Activated CD4-positive, CD25-positive, alpha-beta regulatory T cell (primary cell): ENCODE measurements at places on chromosomes 2 and 18.
A peak's percentile ranks its signal among the peaks of the same experiment; 100 is the strongest.

DNA sequence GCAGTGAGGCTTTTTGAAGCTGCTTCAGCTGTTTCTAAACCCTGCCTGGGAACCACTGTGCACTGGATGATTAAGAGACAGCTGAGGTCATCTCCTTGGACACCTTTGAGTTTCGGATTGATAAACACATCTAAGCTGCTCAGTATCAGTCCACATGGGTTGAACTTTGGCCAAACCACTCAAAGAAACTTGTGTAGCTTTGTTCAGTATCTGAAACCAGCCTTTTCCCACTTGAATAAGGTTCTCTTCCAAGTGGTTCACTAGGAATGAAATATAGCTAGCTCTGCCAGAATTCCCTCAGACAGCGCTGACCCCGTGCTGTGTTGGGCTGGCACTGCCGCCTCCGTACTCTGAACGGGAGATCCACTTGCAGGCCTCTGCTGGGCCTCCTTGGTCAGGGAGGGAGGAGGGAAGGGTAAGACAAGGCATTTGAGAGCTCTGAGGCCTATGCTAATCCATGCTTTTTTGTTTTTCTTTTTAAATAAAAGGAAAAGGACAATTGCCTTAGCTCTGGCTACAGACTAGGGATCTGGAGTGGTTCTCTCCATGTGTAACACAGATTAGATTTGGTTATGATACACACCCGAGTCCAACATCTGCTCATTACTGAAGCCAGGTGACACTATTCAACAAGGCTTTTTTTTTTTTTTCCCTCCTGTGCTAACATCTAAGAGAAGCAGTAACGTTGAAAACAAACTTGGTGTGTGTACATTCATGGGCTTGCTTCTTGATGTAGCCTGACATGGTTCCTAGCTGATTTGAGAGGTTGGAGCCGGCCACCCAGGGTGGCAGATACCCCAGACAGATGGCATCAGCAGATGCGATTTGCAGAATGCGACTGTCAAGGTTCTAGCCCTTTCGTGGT lies 67.7 kb downstream of the NCK2 start:
- DNase-seq = no peak

GRCh38 chr2:187382131-187382530 lies 65.9 kb downstream of the CALCRL start:
- no peak for DNase-seq

DNA sequence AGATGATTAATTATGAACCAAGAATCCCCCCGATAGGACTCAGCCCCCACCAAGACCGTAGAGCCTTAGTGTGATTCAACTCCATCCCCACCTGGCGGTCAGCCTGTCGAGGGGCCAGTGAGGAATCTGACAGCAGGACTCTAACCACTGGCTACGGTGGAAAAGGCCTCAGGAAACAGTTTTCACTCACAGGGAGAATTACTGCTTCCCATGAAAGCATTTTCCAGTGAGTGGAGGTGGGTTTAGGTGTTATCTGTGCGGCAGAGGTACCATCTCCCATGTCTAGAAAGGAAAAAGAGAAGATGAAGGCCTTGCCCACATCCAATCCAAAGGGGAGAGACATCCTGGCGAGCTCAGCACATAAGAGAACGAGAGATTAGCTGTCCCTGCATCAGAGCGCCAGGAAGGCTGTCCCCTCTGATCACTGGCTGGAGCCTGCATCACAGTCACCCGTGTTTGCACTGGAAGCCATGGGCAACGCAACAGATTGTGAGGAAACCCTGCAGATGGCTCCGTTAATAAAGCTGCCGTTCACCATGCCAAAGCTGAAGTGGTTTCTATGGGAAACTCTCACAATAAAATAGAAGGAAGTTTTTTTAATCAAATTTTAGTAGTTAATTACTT lies 22.3 kb downstream of the COX7A2L start:
- no peak for DNase-seq

DNA sequence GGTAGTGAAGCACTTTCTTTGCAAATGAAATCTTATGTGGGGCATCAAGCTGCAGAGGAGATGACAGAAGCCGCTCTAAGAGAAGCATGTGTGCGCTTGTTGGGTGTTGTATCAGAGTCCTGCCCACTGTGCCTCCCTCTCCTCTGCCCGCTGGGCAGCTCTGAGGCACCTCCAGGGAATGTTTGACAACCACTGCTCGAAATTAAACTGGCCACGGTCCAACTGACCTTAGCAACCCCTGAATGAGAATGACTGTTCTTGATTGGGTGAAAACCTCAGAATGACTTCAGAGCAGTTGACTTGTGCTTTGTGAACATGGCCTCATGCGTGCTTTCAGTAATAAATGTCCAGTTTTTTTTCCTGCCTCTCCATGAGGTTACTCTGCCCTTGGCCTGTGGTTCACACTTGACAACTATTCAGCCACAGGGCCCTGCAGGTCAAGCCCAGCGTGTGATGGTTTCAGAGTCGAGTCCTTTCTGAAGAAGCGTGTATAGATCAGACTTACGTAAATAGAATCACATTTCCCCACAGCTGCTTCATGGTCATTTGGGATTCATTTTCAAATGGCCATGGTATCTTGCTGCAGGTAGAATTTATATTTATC lies 94.9 kb downstream of the SLC4A3 start:
- no peak for DNase-seq

DNA sequence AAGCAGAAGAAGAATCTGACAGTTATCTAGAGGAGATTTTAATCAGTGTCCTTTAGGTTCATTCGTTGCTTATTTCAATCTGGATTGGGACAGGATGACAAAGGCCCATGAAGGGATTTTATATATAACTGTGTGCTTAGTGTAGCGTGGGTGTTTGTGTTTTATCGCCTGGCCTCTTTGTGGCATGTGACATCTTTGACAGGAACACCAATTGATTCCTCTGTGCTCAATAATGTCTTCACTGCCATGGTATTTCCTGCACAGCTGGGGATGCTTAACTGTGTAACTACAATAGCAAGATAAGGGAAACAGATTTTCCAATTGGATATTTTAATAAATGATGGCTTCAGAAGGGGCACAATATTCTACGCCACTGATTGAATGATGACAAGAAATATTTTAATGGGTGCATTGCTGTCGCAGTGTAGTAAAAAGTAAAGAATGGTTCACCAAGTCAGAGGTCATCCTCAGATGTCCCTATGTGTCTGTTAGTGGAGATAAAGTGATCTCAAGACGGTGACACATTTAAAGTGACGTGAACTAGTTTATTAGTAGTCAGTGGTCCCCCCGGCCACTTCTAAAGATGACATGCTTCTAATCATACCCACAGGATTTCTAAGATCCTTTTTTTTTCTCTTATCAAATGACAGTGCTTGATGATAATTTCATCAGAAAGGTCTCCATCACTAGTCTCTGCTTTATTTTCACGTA lies 160.4 kb downstream of the AGAP1 start:
- no peak for DNase-seq

GRCh38 chr2:24482251-24482971 lies 8.6 kb upstream of the NCOA1 start:
- no peak for DNase-seq

- no peak for DNase-seq
Observed at GRCh38 chr2:159939946-159940345, 122.5 kb downstream of the PLA2R1 start.

- DNase-seq = no peak
Observed at GRCh38 chr2:23122681-23123215, 262.2 kb upstream of the KLHL29 start.

DNA sequence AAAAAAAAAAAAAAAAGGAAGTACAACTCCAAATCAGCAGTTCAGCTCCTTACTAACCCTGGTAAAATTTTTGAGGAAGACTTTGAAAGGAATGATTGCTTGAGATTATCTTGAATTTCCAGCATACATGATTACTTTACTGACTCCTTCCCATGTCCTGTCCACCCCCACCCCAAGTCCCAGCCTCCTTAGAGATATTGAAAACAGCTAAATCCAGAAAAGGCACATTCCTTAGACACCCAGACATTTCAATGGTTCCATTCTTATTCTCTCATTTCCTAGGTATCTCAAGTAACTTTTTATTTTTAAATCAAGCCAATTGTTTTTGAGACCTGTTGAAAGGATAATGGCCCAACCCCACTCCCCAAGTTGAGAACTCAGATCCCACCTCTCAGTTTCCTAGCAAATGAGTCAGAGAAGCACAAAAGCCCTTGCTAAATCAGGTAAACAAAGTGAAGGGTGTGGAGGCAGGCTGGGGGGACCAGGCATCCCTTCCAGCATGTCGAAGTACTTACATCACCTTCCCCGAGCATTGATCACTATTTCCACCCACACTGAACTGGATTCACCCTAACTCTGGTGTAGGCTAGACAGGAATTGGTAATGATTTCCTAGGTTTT lies 95.4 kb upstream of the FZD7 start:
- no peak for DNase-seq

DNA sequence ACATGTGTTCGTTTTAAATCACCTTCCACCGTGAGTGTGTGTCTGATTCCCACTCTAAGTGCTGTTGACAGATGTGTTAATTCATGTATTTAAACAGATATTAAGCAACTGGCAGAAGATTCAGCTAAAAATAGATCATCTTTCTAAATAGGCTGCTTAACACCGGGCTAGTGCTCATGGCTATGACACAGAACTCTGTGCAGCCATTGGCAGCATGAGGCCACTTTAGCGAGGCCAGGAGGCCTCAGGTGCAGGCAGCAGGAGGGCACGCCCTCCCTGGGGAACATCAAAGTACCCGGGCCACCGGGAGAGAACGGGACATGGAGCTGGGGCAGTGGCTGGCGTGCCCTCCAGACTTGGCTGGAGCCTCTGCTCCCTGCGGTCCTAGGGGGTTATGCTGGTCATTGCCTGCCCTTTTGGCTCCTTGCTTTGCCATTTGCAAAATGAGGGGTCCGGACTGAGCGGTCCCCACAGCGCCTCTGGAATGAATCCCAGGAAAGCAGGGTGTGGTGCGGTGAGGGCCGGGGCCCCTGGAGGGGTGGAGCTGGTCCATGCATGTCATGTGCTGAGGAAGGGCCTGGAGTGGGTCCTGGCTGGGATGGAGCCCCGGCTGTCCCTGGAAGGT lies 62.8 kb upstream of the HDAC4 start:
- DNase-seq = no peak

DNA sequence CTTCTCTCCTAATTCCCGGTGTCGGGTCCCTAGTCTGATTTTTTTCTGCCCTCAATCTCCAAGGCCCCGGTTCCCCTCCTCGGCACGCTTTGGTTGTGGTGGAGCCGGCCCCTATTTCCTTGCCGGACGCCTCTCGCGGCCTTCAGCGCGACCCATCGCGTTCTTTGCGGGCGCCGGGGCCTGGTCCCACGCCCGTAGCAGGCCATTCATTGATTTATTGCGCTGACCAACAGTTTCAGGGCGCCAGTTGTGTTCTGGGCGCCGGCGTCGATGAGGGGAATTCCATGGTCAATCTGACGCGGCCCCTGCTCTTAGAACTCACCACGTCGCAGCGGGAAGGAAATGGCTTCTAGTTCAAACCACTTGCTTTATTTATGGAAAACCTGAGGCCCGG lies 396 bp downstream of the CNOT9 start:
- DNase-seq = peak; percentile 25

DNA sequence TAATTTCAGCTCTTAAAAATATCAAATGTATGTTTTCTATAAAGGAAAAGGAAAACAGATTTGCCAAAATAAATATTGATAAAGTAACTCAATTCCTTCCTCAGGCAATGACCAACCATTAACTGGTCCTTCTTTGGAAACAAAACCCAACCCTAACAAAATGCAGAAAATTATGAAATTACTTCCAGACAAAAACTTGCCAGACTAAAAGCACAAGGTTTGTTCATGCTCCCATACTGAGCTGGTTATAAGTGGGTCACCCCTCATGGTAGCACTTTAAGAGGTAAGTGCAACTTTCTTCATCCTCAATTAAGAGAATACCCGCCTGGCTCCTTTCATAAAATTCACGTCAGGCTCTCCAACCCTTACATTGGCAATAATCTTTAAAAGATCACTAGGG lies 31.1 kb upstream of the TTC32 start:
- DNase-seq = no peak

DNA sequence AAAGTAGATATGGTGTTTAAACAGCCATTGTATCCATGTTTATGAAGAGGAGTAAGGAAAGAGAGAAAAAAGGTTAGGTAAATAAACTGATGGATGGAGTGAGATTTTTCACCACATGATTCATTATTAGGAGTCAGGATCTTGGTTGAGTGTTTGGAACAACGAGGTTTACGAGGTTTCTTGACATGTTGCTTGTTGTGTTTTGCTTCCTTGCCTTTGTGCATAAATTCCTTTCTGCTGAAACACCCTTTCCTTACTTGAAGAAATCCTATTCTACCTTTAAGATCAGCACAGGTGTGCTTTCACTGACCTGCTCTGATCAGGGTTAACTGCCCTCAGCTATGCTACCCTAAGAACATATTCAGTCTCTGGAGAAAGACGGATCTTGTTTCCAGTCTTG lies 66.6 kb downstream of the EFEMP1 start:
- DNase-seq = no peak

DNA sequence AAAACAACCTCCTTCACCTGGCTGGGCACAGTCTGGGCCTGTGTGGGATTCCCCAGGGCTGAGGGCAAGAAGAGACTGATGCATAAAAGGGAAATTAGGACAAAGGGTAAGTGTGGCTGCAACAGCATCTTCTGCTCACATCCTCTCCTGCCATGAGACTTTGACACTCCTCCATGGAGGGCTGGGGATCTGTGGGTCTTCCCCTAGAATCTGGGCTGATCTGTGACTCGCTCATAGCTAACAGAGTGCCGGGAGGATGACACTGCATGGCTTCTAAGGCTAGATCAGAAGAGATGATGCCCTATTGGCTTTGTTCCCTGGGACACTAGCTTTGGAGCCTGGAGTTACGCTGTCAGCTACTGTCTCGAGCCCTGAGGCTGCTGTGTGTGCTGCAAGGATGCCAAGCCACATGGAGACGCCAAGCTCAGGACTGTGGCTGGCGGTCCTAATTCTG lies 24.3 kb downstream of the MOCOS start:
- no peak for DNase-seq

DNA sequence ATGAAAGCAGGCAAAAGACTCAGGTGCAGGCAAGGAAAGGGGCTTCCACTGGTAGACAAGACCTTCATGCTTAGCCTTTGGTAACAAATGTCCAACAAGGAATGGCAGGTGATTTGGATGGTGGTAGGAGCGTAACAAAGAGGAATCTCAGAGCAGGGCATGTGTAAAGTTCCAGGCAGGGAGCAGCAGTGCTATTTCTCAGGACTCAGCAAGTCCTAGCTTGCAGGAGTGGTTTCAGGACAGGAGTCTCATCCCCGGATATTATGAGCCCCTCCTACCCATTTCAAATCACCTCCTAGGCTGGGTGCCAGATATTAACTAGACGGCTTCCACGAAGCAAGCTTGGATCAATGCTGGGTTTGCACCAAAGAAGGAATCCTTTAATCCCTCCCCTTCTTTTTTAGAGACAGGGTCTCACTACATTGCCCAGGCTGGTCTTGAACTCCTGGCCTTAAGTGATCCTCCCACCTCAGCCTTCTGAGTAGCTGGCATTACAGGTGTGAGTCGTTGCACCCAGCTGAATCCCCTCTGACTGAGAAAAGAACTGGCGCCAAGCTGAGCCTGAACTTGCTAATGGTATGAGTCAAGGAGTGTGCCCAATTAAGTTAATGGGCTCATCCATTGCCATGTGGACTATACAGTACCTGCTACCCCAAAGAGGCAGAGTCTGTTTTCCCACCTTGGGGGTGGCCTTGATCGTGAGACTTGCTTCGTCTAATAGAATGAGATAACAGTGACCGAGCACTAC lies 190.3 kb downstream of the ARL4C start:
- no peak for DNase-seq
